ENCODE measurements at places on chromosomes 4 and X.
A peak's percentile ranks its signal among the peaks of the same experiment; 100 is the strongest.

DNA sequence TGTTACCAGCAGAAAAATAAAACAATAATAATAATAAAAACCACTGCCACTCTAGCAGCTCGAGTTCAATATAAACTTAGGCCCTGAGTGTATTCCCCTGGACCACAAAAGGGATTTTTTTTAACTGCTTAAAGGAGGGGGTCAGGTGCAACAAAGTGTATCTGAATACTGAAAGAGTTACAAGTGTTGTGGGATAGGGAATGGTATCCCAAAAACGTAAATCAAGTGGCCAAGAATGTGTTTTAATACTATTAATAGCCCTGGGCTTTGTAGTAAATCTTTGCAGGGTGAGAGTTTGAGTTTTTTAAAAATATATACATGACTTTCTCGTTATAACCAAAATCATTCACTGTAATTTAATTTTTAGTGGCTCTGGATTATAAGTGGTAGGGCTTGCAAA lies 860.1 kb upstream of the INTU start:
- DNase-seq = no peak

GRCh38 chr4:105963461-105964400 lies 68.5 kb downstream of the NPNT start:
- no peak for DNase-seq

GRCh38 chr4:86917212-86918039 lies 17.4 kb upstream of the AFF1 start:
- DNase-seq = no peak

GRCh38 chrX:12239356-12240082 lies 101.2 kb downstream of the FRMPD4 start:
- DNase-seq = no peak

DNA sequence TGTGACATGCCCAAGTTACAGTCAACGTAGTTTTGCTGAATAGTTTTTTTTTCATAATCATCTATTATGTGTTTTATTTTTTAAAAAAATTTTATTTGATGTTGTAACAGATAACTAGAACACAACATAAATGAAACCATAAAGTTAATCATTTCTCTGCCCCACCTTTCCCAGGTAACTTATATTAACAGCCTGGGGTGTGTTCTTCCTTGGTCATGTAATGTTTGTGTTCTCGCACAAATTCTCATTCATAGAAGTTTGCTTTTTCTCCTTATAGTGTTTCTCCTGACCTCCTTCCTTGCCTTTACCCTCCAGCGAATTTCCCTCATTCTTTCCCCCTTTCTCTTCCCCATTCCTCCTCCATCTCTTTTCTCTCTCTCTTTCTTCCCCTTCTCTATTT lies 214.8 kb downstream of the SOWAHB start:
- DNase-seq = no peak

GRCh38 chr4:125062115-125063050 lies 252.4 kb upstream of the FAT4 start:
- DNase-seq = no peak

DNA sequence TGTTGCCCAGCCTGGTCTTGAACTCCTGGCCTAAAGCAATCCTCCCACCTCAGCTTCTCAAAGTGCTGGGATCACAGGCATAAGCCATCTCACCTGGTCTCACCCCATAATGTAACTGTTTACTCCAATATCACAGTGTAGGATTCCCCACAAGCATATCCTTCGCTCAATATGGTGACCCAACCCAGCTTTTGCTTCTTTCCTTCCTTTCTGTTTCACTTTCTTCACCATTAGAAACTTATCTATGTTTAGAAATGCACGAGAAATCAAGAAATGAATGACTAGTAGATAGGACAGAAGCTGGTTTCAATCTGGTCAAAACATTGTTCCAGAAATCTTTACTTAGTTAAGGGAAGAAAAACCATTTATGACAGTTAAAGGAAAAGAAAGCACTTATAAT lies 18.9 kb downstream of the TSPAN5 start:
- DNase-seq = no peak

DNA sequence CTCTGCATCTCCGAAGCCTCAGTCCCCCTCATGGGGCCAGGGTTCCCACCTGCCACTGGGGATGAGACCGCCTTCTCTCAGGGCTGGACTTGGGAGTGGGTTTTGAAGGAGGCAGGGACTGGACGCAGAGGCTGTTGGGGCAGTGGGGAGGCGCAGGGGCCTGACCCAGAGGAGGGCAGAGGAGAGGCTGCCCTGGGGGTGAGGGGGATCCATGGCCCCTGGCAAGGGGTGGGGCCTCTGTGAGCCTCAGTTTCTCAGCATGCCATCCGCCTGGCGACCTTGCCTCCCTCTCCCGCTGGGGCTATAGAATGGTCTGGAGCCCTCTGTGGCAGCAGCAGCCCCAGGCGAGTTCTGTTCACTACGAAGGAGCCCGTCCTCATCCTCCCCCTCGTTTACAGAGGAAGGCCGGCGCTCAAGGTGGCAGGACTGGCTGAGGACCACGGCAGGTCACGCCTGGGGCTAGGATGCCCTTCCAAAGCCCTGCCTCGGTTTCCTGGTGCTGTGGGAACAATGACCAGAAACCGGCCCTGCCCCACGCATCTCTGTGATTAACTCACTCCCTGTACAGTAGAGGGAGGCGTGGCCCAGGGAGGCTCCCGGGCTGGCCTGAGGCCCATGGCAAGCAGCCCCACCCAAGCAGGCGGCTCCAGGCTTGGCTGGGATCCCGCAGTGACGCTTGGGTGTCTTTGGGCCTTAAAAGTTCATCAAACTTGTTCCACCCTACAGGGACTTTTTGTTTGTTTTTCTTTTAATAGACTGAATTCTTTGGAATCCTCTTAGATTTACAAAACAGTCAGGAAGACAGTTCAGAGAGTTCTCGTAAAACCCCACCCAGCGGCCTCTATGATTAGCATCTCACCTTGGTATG lies 16.0 kb upstream of the SH3TC1 start:
- peak; percentile 96 for DNase-seq

DNA sequence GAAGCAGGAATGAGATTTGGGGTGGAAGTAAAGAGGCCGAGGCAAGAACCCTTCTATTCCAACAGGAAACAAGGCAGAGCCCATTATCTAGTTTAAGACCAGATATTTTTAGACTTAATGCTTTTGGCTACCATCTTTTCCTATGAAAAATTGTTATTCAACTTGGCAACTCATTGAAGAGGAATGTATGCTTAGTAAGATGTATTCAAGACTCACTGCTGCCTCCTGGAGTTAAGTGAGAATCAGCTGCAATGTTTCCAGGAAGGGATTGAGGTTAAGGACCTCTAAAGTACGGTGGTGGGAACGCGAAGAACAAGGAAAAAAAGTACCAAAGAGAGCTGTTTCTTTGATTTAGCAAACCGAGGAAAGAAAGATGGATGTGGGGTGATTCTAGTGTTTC lies 89.1 kb downstream of the RAPGEF2 start:
- no peak for DNase-seq

DNA sequence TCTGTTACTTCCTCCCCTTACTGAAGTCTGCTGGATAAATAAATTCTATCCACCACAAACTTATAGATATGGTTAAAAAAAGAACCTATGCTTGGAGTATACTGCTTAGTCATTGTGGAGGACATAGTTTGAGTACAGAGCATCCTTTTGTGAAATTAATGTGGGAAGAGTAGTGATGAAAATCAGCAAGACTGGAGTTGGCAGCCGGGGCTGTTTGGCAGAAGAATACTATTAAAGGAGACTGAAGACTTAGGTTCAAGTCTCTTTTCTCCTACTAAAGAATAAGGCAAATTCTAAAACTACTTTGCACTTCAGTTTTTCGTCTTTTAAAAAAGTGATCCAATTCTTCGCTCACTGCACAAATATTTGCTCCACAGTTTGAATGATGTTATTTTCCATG lies 326.6 kb upstream of the ATOH1 start:
- no peak for DNase-seq

DNA sequence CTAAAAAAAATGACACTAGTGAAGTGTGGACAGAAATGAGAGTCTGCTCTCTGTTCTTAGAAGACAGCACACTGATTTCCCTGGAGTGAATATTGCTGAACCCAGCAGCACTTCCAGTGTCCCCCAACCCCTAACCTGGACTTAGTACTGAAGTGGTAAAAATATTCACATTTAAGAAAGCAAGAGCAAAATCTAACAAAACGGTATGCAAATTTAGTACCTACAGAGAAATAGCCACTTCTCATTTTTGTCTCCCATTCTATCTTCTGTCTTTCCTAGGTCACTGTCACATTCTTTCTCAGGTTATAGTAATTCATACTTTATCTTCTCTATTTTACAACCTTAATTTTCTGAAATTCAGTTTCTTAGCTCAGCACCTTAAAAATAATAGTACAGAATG lies 274.7 kb downstream of the CFAP299 start:
- no peak for DNase-seq

DNA sequence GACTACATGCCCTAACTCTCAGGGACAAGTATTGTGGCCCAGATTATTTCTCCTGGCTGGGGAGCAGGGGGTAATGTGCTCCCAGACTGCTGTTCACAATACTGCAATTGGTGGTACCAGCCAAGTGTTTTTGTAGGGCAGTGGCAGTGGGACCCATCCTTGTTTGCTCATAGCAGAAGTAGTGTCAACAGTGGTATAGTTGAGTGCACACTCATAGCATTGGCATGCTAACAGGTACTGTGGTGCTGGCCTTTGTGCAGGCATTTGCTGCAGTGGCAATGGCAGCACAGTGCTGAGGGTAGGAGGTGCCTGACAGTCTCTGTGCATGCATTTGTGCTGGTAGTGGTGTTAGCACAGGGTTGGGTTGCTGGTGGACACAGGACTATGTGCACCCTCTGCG lies 995.0 kb downstream of the SH3BGRL start:
- DNase-seq = no peak

- no peak for DNase-seq
Measured at GRCh38 chrX:100120956-100121355, 289.1 kb downstream of the PCDH19 start.

DNA sequence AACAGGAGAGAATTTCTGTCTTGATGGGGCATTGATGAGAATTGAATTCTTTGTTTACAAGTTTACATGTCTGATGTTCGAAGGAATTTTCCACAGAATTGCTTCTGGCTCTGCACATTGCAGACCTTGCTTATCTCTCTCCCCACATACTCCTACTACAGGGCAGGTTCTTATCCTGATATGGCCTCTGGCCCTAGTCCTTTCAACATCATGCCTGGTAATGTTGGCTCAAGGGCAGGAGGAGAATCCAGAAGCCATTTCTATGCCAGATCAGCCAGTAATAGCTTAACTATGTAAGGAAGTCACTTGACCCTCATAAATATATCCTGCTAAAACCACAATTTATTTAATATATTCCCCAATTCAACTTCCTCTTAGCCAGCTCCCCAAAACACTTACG lies 24.3 kb upstream of the TSPAN5 start:
- no peak for DNase-seq

DNA sequence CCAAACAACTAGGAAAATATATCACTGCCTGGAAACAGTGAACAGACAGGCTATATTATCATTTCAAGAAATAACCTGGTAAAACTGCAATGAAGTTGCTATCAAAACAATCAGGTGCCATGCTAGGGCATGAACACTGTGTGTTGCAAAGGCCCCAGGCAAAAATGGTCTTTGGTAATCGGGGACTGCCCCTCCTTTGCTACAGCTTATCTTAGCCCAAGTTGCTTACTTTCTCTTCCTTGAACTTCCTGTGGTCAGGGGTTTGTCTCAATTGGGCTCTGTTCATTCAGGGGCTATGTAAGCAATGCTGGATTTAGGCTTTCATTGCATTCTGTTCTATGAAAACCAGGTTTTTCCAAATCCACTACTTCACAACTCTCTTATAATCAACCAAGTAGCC lies 30.4 kb downstream of the SCML1 start:
- no peak for DNase-seq

DNA sequence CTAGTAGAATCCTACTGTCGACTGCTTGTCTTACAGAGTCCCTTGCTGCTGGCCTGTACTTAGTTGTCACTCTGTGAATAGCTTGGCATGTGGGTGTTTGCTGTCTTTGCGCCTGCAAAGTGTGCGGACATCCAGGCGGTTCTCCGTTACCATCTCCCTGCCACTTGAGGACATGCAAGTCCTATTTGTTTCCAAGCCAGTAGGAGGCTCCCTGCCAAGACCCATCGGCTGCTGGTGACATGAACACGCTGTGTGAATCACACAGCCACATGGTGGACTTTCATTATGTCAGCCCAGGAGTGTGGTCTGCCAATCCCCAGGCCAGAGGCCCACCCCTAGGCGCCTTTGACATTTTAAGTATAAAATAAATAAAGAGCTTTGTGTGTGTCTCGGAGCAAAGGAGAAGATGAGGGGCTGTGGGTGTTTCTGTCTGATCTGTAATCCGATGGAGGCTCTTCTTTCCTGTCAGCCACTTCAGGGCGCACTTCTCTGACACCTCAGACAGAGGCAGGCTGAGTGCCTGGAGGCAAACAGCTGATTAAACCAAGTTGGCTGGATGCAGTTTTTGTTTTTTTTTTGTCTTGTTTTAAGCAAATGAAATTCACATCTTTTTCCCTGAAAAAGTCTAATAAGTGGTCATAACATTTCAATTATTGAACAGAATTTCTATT lies 51.5 kb downstream of the ALPK1 start:
- no peak for DNase-seq

GRCh38 chr4:73721435-73721834 lies 18.9 kb upstream of the CXCL8 start:
- DNase-seq = no peak

DNA sequence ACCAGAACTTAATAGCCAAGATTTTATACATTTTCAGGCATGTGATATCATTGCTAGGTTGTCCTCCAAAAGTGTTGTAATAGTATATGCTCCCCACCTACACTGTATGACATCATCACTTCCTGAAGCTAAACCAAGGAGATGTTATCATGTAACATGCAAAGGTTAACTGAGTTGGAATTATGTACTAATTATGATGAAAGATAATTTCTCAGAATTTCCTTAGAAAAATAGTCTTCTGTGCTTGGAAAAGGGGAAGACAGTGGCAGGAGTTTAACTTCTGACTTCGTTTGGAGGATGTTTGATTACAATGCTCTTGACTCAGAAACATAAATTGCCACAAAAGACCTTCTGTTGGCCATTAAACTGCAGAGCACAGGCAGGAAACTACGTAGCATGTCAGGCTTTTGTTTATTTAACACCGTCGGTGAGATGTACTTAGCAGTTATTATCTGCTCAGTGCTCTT lies 83.6 kb upstream of the GUCY1A1 start:
- no peak for DNase-seq

GRCh38 chrX:39690541-39691415 lies 407.0 kb downstream of the BCOR start:
- no peak for DNase-seq

- DNase-seq = no peak
Measured at GRCh38 chr4:151227172-151227571, 49.8 kb upstream of the PRSS48 start.

GRCh38 chr4:81319657-81320056 lies 104.6 kb upstream of the PRKG2 start:
- DNase-seq = no peak

GRCh38 chr4:78971776-78972175 lies 32.5 kb upstream of the PAQR3 start:
- no peak for DNase-seq

- no peak for DNase-seq
Measured at GRCh38 chr4:16652732-16653305, 245.6 kb downstream of the LDB2 start.

- no peak for DNase-seq
Measured at GRCh38 chr4:25948051-25948450, 34.0 kb downstream of the SMIM20 start.
